ENCODE measurements at places on chromosomes 2 and 18. TPM values are rescaled to one million over a fixed set of nuclear protein-coding genes. Genes with fewer than 3 reads are reported as not detected.
A peak's percentile ranks its signal among the peaks of the same experiment; 100 is the strongest.

DNA sequence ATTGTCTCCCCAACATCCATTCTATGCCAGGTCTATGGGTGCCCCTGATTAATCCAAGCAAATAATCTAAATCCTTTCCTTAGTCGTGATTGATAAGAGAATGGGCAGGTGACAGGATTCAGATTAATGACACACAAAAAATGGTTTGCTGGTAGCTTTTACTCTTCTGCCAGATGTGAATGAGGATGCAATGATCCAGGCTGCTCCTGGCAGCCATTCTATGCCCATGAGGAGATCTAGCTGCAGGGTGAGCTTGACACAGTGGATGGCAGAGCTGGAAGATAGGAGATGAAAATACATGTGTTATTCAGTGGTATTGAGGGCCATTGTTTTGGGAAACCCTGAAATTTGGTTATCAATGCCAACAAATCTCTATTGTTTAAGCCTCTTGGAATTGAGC is 69.7 kb downstream of the ACYP2 start:
- no peak overlapping the region for H3K27ac ChIP-seq
- H3K4me1 ChIP-seq: peaks cover 4% of the 10 kb centered on the region
- H3K4me3 ChIP-seq: no peak overlapping the region
- DNase-seq: no peak
- H3K36me3 ChIP-seq: no peaks in the 10 kb centered on the region

DNA sequence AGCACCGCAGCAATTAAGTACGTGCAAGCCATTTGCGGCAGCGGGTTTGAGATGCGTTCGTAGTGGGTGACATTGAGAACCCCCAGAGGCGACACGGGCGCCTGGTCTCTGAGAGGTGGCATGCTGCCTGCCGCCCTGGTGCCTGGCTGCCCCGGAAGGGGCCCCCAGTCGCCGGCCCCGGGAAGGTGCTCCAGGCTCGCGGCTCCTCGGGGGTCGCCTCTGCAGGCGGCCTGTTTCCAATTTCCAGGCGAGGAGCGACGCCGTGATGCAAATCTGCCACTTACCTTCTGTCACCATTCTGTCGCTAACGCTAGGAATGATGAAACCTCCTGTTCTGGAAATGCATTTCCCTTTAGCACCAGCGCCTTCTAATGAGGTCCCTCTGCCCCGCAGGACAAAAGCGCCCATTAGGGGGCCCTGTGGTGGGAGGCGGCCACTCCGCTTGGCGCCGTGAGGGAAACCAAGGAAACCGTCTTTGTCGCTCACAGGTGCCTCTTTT is 13.0 kb downstream of the KIF5C start:
- H3K4me3 ChIP-seq: no peak overlapping the region
- H3K36me3 ChIP-seq: no peaks in the 10 kb centered on the region

- H3K4me3 ChIP-seq: no peak overlapping the region
- peaks cover 13% of the 10 kb centered on the region for H3K4me1 ChIP-seq
- DNase-seq: no peak
- no peaks in the 10 kb centered on the region for H3K27me3 ChIP-seq
These were observed 127.8 kb downstream of the CTIF start for GRCh38 chr18:48666613-48667012.

- no peaks in the 10 kb centered on the region for H3K36me3 ChIP-seq
- no peak overlapping the region for H3K27ac ChIP-seq
- no peak for DNase-seq
- H3K4me3 ChIP-seq: no peak overlapping the region
- no peaks in the 10 kb centered on the region for H3K4me1 ChIP-seq
- no peaks in the 10 kb centered on the region for H3K27me3 ChIP-seq
These were observed 130.1 kb downstream of the GCA start for GRCh38 chr2:162473986-162474385.

DNA sequence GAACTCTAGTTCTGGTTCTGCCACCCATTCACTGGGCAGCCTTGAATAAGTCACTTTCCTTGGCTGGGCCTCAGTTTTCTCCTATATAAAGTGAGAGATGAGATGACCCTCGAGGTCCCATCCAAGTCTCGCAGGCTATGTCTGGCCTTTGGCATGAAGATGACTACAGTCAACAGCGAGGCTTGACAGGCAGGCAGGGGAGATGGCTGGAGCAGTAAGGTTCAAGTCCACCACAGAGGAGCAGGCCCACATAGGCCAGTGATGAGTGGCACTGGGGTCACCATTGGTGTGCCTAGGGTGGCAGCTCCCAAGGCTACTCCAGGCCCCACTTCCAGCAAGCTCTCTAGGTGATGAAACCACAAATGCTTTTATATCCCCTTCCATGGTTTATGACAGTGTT is 161.4 kb downstream of the ZFP36L2 start:
- H3K4me3 ChIP-seq: no peak overlapping the region
- H3K4me1 ChIP-seq: peaks cover 6% of the 10 kb centered on the region
- H3K36me3 ChIP-seq: no peaks in the 10 kb centered on the region

GRCh38 chr2:151655663-151656398 is 78.4 kb downstream of the NEB start:
- no peaks in the 10 kb centered on the region for H3K36me3 ChIP-seq
- no peaks in the 10 kb centered on the region for H3K4me1 ChIP-seq
- no peaks in the 10 kb centered on the region for H3K27me3 ChIP-seq
- no peak overlapping the region for H3K4me3 ChIP-seq
- no peak overlapping the region for H3K27ac ChIP-seq

DNA sequence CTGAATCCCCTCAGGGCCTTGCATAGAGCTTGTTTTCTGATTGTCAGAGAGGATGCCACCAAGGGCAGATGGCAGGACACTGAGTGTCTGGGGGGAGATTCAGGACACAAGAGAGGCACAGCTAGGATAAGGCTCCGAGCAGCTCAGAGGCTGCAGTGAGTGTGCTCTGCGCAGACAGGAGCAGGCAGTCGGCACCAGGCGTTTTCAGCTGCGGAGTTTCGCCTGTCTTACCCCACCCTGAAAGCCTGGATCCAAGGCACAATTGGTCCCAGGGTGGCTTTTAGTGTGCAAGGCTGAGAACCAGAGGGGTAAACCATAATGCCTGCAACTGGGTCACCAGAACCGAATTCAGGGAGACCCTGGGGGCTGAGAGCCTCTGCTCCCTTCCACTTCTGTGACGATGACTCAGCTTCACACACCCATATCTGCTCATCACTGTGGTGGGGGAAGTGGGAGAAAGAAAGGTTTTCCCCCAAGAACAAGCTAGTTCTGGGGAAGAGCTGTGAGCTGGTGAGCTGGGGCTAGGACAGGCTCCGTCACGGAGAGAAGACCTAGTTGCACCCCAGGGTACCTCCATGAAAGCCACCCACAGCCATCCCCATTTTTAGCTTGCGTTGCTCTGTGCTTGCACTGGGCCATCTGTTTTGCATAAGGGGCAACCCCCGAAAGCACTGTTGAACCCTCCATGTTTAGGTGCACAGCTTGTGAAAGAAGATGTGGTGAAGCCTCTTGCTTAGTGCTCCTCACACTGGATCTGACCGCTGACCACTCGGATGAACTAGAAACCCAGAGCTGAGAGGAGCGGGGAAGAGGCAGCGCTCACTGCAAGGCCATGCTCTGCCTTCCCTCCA is 173.7 kb downstream of the CELF4 start:
- H3K27me3 ChIP-seq: no peaks in the 10 kb centered on the region
- H3K36me3 ChIP-seq: no peaks in the 10 kb centered on the region
- H3K4me1 ChIP-seq: peaks cover 30% of the 10 kb centered on the region
- H3K27ac ChIP-seq: no peak overlapping the region
- H3K4me3 ChIP-seq: no peak overlapping the region

DNA sequence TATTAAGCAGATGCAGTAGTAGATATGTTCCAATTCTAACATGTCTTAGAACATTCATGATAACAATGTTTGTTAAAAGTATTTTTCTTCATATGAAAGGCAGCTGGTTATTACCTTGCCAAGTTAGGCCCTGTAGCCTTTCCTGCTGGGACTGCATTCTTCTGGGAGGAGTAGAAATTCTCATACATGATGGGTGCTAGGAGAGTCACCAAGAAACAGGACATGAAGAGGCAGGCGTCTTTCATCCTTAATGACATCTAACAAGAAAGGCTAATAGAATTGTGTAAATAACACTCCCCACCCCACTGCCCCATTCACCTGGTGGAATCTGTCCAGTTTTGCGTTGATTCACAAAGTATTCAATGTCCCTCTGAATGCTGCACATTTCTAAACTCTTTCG is 24.7 kb upstream of the EPG5 start:
- H3K36me3 ChIP-seq: no peaks in the 10 kb centered on the region
- H3K4me3 ChIP-seq: no peak overlapping the region
- DNase-seq: no peak
- H3K27ac ChIP-seq: no peak overlapping the region
- no peaks in the 10 kb centered on the region for H3K27me3 ChIP-seq

GRCh38 chr2:196925768-196926561 is 542 bp downstream of the PGAP1 start:
- no peaks in the 10 kb centered on the region for H3K27me3 ChIP-seq
- H3K4me1 ChIP-seq: no peaks in the 10 kb centered on the region
- no peaks in the 10 kb centered on the region for H3K36me3 ChIP-seq
- H3K27ac ChIP-seq: peak overlapping the region; percentile 89

- H3K27me3 ChIP-seq: no peaks in the 10 kb centered on the region
- no peak overlapping the region for H3K27ac ChIP-seq
- H3K4me3 ChIP-seq: no peak overlapping the region
- H3K36me3 ChIP-seq: peaks cover 14% of the 10 kb centered on the region
- no peaks in the 10 kb centered on the region for H3K4me1 ChIP-seq
These were observed 75.1 kb downstream of the AGPS start for GRCh38 chr2:177467646-177468045.

GRCh38 chr2:3354986-3355385 is 22.6 kb downstream of the EIPR1 start:
- H3K4me1 ChIP-seq: no peaks in the 10 kb centered on the region
- peaks cover 5% of the 10 kb centered on the region for H3K36me3 ChIP-seq
- no peaks in the 10 kb centered on the region for H3K27me3 ChIP-seq

DNA sequence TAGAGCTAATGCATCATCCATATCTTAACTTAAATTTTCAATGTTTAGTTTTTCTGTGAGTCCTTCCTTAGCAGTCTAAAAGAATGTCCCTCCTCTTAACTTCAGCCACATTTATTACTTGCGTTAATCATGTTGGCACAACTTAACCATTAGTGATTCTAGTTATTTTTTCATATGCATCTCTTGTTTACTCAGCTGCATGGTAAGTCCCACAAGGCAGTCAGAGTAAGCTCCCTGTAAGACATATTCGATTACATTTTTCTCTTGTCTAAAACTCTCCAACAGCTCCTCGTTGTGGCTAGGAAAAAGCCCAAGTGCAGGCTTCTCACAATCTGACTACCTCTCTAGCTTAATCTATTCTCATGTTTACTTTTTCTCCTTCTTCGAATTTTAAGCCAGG is 2045.3 kb upstream of the PIK3C3 start:
- no peaks in the 10 kb centered on the region for H3K36me3 ChIP-seq
- H3K27me3 ChIP-seq: no peaks in the 10 kb centered on the region
- no peaks in the 10 kb centered on the region for H3K4me1 ChIP-seq
- DNase-seq: no peak
- H3K27ac ChIP-seq: no peak overlapping the region

GRCh38 chr2:15006667-15007066 is 374.1 kb downstream of the LRATD1 start:
- H3K27me3 ChIP-seq: no peaks in the 10 kb centered on the region
- H3K4me1 ChIP-seq: no peaks in the 10 kb centered on the region
- no peak overlapping the region for H3K27ac ChIP-seq
- no peaks in the 10 kb centered on the region for H3K36me3 ChIP-seq

GRCh38 chr2:190781604-190782198 is 98.9 kb upstream of the GLS start:
- peak; percentile 27 for DNase-seq
- no peaks in the 10 kb centered on the region for H3K27me3 ChIP-seq
- H3K4me3 ChIP-seq: no peak overlapping the region
- H3K36me3 ChIP-seq: no peaks in the 10 kb centered on the region

DNA sequence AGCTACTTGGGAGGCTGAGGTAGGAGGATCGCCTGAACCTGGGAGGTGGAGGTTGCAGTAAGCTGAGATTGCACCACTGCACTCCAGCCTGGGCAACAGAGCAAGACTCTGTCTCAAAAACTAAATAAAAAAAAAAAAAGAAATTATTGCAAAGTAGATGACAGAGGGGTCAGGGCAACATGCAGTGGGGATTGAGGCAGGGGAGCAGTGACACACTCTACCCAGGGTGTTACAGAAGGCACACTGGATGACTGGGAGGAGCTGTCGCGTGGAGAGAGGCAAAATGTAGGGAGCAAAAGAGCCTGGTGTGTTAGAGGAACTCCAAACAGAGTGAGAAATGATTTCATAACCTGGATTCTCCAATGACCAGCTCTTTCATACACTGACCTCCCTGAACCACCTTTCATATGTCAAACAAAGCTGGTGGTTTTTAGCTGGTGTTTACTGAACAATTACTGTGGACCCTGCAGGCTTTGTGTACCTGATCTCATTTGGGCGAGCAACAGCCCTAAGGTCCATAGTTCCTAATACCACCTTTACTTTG is 22.1 kb downstream of the FBXO41 start:
- no peaks in the 10 kb centered on the region for H3K4me1 ChIP-seq
- no peak for DNase-seq
- no peak overlapping the region for H3K4me3 ChIP-seq
- H3K27ac ChIP-seq: no peak overlapping the region
- no peaks in the 10 kb centered on the region for H3K27me3 ChIP-seq

GRCh38 chr2:211371465-211371864 is 815.1 kb downstream of the CPS1 start:
- no peaks in the 10 kb centered on the region for H3K27me3 ChIP-seq
- no peaks in the 10 kb centered on the region for H3K4me1 ChIP-seq
- no peak overlapping the region for H3K4me3 ChIP-seq
- H3K27ac ChIP-seq: no peak overlapping the region

DNA sequence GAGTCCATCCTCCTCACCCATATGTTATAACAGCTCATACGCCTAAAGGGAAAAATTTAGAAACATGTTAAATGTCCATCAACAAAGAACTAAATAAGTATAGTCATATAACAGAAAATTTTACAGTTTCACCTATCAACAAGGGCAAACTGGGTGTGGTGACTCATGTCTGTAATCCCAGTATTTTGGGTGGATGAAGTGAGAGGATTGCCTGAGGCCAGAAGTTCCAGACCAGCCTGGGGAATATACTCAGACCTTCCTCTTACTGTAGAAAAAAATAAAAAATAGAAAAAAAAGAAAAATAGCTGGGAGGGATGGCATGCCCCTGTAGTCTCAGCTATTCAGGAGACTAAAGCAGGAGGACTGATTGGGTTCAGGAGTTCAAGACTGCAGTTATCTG is 48.3 kb upstream of the GULP1 start:
- no peak overlapping the region for H3K4me3 ChIP-seq
- no peaks in the 10 kb centered on the region for H3K27me3 ChIP-seq
- no peaks in the 10 kb centered on the region for H3K4me1 ChIP-seq
- no peak for DNase-seq
- H3K27ac ChIP-seq: no peak overlapping the region
- H3K36me3 ChIP-seq: no peaks in the 10 kb centered on the region

- no peaks in the 10 kb centered on the region for H3K4me1 ChIP-seq
- no peaks in the 10 kb centered on the region for H3K27me3 ChIP-seq
- H3K36me3 ChIP-seq: no peaks in the 10 kb centered on the region
- no peak overlapping the region for H3K4me3 ChIP-seq
These were observed 508.9 kb upstream of the MYT1L start for GRCh38 chr2:2839782-2840531.

The COLEC12 gene
- total RNA-seq: 108 TPM

The ERBB4 gene
- total RNA-seq: 9.4 TPM

The L3MBTL4 gene
- 16.8 TPM for total RNA-seq

The DNAH7 gene
- 20.0 TPM for total RNA-seq
